ENCODE measurements at places on chromosomes 6 and 20.

DNA sequence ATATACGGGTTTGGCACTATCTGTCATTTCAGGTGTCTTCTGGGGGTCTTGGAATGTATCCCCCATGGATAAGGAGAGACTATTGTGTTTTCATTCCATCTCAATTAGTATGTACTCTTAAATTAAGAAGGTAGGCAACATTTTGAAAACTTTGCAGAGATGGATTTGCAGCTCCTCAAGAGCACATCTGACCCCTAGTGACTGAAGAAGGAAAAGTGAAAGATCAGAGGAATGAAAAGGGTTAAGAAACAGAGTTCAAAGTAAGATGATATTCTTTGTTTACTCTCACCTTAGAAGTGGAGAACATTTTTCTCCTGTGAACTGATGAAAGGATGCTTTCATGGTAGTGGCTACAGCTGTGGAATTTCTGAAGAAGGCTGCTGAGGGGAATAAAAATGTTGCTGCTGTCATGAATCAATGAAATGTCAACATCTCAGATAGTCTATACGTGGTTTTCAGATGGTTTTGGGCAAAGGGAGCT is 41.5 kb downstream of the SH3BGRL2 start:
- no peak for DNase-seq

GRCh38 chr6:35757456-35758123 is 18.8 kb upstream of the CLPSL2 start:
- DNase-seq, result no peak

- DNase-seq, result no peak
Observed at GRCh38 chr20:53828682-53829254, 235.1 kb upstream of the ZNF217 start.

- no peak for DNase-seq
Observed at GRCh38 chr6:43746071-43746470, 23.9 kb upstream of the VEGFA start.

GRCh38 chr20:54657268-54657826 is 182.0 kb downstream of the DOK5 start:
- no peak for DNase-seq

DNA sequence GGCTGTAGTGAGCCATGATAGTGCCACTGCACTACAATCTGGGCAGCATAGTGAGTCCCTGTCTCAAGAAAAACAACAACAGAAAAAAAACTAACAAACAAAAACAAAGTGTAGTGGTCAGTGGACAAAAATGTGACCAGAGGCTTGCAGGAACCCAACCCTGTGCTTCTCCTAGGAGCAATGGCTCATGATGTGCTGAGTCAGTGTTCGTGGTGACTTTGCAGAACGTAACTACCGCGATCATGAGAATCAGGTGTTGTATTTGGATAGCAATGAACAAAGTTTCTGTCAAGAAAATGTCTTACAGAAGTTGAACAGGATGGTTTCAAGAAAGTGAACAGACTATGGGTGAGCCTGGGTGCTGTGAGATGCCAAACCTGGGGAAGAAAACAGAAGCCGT is 18.5 kb upstream of the FOXC1 start:
- no peak for DNase-seq

- DNase-seq, result no peak
Observed at GRCh38 chr6:137016356-137016755, 28.4 kb downstream of the IL20RA start.

GRCh38 chr6:118042855-118043254 is 135.8 kb downstream of the SLC35F1 start:
- DNase-seq, result no peak

- DNase-seq, result no peak
Observed at GRCh38 chr6:107543567-107543966, 53.6 kb downstream of the SOBP start.

DNA sequence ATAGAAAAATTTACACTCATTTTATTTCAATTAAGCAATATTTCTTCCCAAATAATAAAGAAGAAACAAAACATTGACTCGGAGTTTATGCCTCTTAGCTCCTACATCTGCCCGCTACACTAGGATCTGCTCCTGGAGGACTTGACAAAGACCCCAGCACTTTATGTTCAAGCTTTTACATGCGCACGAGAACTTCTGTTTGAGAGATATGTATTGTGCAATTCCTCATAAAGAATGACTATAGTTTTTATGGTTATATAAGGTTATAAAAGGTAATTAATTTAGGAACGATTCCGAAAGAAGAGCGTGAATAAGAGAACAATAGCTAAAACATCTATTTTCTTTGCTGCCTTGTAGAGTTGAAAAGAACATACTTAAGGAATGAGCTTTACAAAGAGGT is 12.4 kb upstream of the RALY start:
- DNase-seq, result no peak

GRCh38 chr20:10338426-10339180 is 95.4 kb downstream of the MKKS start:
- no peak for DNase-seq

- DNase-seq, result no peak
Observed at GRCh38 chr6:25746968-25747367, 7.6 kb upstream of the SLC17A4 start.

GRCh38 chr6:38799529-38800184 is 84.5 kb downstream of the DNAH8 start:
- DNase-seq, result no peak

GRCh38 chr20:39660226-39660625 is 698.1 kb downstream of the DHX35 start:
- no peak for DNase-seq

GRCh38 chr6:142819603-142820337 is 125.2 kb downstream of the HIVEP2 start:
- no peak for DNase-seq

- no peak for DNase-seq
Observed at GRCh38 chr20:47318027-47318585, 38.4 kb downstream of the ZMYND8 start.

DNA sequence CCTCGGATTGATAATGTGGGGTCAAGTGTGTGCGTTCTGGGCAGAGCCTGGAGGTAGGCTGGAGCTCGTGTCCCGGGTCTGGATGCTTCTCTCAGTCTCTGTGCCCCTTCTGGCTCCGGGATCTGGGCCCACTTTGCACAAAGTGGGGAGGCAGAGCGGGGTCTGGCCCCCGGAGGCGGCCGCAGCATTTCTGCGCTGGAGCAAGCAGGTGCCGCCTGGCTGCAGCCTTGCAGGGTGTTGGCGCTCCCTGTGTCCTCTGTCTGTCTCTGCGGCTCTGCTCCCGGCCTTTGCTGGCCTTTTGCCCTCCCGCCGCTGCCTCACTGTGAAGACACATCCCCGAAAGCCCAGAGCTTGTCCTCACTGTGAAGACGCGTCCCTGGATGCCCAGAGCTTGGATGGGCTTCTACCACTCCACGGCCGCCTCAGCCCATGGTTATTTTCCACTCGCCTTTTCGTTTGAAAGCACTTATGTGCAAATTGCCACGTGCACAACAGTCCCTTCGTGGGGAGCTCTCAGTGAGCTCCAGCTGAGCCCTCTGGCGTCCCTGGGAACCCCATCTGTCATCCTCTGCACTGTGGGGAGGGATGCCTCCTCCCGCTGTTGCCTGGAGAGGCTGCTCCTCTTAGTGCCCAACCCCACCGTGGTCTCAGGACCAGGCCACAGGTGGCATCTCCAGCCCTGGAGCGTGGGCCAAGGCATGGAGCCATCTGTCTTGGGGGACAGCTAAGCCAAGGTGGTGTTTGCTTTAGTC is 17.4 kb downstream of the SLCO4A1 start:
- no peak for DNase-seq

DNA sequence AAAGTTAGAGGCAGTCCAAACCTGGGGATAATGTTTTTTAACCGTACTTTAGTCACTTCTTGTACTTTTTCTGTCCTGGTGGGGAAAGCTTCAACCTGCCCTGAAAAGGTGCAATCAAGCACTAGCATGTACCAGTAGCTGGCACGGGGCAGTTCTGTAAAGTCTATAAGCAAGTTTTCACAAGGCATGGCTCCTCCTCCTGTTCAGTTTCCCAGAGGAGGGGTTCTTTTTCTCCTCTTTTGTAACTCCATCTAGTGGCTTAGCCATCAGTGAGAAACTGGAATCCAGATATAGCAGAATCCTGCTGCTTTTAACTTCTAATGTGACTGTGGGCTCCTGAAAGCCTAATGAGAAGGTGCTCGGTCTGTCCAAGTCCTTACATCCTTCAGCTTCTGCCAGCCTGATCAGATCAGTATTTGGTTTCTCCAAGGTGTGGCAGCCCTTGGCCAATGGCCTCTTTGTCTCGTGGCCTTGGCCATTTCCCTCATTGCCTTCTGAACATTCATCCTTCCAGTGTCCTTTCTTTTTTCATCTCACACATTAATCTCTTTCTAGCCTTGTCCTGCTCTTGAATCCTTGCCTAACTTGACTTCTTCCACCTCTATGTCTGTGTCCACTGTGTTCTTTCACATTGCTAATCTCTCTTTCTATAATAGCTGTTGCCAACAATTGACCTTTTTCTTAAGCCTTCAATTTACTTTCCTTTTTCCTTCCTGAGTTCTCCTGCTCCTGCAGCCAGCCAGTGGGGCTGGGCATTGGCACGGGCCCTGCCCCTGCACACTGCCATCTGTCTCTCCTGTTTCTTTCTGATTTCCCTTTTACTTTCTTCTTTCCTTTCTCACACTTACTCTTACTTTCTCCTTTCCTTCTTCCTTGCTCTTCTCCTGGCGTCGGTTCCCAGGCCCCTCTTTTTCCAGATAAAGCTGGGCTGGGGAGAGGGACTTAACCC is 222.0 kb upstream of the SYNCRIP start:
- DNase-seq, result no peak

GRCh38 chr6:45595010-45595851 is 217.5 kb upstream of the SUPT3H start:
- no peak for DNase-seq

GRCh38 chr6:28863604-28864325 is 60.0 kb downstream of the TRIM27 start:
- peak; percentile 57 for DNase-seq

DNA sequence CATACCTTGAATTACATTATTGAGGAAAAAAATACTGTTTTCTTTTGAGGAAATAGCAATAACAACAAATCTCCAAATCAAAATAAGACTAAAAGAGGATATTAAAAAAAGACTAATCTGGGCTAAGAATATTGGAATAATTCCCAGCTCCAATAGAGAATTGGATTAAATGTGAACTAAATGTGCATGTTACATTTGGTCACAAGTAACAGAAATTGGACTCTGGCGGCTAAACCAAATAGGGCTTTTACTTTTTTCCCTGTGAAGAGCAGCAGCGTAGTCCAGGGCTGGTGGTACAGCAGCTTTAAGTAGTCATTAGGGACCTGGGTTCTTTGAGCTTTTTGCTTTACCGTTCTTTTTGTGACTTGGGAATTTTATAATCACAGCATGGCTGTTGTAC is 71.9 kb downstream of the ELOVL2 start:
- DNase-seq, result no peak

DNA sequence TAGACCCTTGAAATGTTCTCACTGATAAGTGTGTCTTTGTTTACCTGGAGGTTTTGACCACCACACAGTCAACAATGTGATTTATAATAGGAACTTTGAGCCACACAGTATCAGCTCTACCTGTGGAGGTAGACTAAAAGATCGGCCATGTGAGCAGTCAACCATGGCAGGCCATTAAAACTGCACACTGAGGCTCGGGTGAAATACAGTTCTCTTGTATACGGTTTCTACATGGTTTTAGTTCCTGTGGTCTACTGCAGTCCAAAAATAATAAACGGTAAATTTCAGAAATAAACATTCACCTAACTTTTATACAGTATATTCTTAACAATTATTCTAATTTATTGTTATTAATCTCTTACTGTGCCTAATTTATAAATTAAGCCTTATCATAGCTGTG is 47.2 kb downstream of the TRIM38 start:
- no peak for DNase-seq

GRCh38 chr6:154154389-154154967 is 115.4 kb downstream of the OPRM1 start:
- DNase-seq, result peak; percentile 18

- DNase-seq, result no peak
Observed at GRCh38 chr20:63121749-63122405, 94.1 kb downstream of the YTHDF1 start.

DNA sequence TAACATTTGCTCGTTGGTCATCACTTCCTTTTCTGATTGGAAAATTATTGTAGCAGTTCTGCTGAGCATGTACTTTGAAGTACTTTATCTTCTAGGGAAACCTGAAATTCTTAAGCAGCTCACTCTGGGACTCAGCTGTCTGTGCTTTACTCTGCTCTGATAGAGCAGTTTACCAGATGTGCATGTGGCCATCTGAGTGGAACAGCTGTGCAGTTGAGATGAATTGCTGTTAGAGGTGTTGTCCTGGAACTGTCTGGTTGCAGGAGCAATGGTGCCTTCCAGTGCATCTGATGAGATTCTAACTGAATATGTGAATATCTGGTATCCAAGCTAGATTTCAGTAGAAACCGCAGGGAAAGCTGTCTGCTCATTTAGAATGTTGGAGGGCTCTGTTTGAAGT is 27.2 kb downstream of the PANK2 start:
- no peak for DNase-seq

DNA sequence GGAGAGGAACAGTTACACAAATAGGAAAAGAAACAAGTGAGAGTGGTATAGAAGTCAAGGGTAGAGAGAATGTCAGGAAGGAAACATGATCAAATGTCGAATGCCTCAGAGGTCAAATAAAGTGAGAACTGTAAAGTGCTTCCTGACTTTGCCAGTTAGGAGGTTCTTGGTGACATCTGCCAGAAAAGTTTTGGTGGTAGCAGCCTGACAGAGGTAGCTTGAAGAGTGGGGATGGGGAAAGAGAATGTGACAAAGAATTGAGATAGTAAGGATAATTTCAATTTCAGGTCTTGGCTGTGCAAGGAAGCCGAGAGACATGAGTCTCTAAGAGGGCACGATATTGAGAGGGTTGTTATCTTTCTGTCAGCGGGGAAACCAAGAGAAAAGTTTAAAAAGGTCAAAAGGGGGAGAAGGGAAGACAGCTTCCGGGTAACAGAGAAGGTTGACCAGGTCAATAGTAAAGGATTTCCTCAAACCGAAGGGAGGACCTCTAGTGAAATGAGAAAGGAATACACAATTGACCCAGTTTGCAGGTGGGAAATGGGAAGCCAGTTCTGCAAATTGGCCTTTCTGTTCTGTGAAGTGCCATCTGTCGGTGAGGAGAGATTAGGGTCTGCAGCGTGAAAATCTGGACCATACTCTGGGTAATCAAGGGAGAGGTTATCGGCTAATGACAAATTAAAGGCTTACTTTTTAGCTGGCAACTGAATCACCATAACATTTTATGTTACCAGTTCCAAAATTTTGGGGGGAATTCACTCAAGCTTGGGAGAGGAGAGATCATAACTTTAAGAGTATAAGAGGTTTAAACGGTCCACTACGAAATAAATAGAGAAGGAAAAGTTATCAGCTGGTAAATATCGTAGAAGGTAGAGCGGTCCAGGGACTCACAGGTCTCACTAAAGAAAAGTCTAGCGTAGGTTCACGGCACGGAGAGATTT is 973 bp upstream of the BRD2 start:
- DNase-seq, result no peak

GRCh38 chr6:36930483-36930882 is 24.1 kb upstream of the PI16 start:
- no peak for DNase-seq

- no peak for DNase-seq
Observed at GRCh38 chr6:160057080-160057479, 64.5 kb upstream of the SLC22A1 start.

Data from activated naive CD4-positive, alpha-beta T cell (primary cell).